ENCODE measurements at places on chromosomes 3 and 15. TPM values are rescaled to one million over a fixed set of nuclear protein-coding genes. Genes with fewer than 3 reads are reported as not detected.

Gene OIP5
- not detected for total RNA-seq

Gene ARRDC4
- 1.4 TPM for total RNA-seq

Gene IL5RA
- total RNA-seq: 0.43 TPM

Gene ENTPD3
- total RNA-seq: not detected

GRCh38 chr15:59111251-59111650, 6.3 kb downstream of the CCNB2 start:
- no peak for DNase-seq

DNA sequence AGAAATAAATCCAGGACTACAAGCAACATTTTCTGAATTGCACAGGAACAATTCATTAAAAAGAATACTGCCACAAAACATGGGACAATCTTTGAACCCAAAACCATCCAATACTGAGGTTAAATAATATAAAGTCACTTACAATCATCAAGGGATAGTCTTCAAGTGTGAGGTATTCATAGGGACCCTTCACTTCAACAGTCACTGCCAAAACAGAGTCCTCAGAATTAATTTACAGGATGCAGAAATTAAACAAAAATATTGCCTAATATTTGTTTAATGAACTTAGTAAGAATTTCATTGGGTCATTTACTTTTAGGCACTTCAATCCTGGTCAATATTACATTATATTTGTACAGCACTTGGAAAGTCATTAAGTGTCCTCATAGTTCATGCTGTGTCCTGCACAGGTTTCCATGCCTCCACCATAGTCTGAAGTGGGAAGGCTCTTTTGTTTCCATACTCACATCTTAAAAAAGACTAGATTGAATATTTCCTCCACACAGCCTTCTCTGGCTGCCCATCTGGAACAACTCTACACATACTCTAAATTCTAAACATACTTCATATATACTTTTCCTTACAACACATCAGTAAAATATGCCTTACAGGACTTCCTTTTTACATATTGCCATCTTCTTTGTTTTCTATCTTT, 31.6 kb upstream of the VPS39 start:
- DNase-seq: no peak

DNA sequence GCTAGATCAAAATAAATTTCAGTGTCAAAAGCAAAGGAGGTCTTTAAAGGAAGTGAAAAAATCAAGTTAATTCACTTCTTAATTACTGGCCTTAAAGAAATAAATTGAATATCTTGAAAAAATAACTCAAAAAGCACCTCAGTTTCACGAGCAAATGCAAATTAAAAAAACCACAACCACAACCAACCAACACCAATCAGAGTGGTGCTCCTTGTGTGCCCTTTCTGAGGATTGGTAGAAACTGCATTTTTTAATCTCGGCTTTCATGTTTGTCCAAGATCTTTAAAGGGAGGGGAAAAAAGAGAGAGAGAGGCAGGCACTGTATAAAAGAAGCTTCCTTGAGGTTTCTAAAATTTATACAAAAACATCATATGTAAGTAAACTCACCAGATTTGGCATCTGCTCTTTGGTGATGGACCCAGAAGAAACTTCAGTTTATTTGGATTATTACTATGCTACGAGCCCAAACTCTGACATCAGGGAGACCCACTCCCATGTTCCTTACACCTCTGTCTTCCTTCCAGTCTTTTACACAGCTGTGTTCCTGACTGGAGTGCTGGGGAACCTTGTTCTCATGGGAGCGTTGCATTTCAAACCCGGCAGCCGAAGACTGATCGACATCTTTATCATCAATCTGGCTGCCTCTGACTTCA, at the start of gene GPR15:
Gene GPR15 (plus strand): TSS at position 357 of the 653 bp plus-strand sequence. CDS start 56 bp downstream, at position 413.
- DNase-seq: no peak

Data from T-cell (primary cell).